Memory B cell (primary cell): ENCODE measurements at places on chromosomes 1 and 21.

DNA sequence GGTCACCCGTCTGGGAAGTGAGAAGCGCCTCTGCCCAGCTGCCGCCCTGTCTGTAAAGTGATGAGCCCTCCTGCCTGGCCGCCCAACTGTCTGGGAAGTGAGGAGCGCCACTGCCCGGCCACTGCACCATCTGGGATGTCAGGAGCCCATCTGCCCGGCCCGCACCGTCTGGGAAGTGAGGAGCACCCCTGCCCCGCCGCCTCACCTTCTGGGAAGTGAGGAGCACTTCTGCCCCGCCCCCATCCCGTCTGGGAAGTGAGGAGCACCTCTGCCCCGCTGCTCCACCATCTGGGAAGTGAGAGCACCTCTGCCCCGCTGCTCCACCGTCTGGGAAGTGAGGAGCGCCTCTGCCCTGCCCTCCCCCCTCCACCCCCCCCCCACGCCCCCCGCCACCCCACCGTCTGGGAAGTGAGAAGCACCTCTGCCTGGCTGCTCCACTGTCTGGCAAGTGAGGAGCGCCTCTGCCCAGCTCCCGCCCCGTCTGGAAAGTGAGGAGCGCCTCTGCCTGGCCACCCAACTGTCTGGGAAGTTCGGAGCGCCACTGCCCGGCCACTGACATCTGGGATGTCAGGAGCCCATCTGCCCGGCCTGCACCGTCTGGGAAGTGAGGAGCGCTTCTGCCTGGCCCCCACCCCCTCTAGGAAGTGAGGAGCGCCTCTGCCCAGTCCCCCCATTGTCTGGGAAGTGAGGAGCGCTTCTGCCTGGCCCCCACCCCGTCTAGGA, 4.5 kb upstream of the ZZZ3 start:
- DNase-seq: no peak
- H3K36me3 ChIP-seq: peaks cover 8% of the 10 kb centered on the region
- H3K27ac ChIP-seq: no peak overlapping the region
- no peak overlapping the region for H3K4me3 ChIP-seq
- no peaks in the 10 kb centered on the region for H3K27me3 ChIP-seq

GRCh38 chr1:86915737-86916235, 1.4 kb downstream of the HS2ST1 start:
- peaks cover 8% of the 10 kb centered on the region for H3K36me3 ChIP-seq
- peaks cover 17% of the 10 kb centered on the region for H3K4me1 ChIP-seq

- no peak for DNase-seq
- no peak overlapping the region for H3K4me3 ChIP-seq
- H3K27ac ChIP-seq: no peak overlapping the region
- peaks cover 2% of the 10 kb centered on the region for H3K36me3 ChIP-seq
- H3K27me3 ChIP-seq: peaks cover 4% of the 10 kb centered on the region
Measured at GRCh38 chr1:193658691-193659090, 472.3 kb upstream of the B3GALT2 start.

DNA sequence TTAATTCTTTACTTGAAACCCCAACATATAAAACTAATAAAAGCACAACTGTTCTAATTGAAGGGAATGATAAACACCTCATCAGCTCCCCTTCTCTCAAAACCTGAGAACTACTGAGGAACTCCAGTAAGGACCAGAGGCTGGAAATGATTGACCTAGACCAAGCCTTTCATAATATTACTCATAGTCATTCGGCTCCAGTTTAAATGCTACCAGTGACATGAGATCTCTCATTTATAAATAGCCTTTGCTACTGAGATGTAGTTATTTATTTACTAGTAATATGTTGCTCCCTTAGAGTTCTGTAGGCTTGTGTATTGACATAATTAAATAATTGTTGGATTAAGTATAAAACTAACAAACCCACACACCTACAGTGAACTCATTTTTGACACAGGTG, 209.8 kb upstream of the PRMT6 start:
- no peak overlapping the region for H3K27ac ChIP-seq
- peaks cover 10% of the 10 kb centered on the region for H3K27me3 ChIP-seq
- no peak for DNase-seq
- H3K36me3 ChIP-seq: no peaks in the 10 kb centered on the region

DNA sequence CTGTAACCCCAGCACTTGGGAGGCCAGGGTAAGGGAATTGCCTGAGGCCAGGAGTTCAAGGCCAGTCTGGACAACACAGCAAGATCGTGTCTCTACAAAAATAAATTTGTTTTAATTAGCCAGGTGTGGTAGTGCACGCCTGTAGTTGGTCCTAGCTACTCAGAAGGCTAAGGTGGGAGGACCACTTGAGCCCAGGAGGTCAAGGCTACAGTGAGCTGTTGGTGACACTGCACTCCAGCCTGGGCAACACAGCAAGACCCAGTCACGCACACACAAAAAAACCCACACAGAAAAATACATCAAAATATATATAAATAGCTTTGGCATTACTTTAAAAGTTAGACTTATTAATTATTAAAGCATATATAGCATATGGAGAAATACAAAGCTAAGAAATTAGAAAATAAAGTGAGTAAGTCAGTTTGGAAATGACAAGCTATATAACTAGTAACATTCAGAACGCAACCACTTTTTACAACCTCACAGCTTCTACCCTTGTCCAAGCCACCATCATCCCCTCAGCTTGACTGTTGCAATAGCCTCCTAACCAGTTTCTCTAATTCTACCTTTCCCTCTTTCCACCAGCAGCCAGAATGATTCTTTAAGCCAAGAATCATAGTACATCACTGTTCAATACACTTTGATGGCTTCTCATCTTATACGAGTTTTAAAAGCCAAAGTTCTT, 14.5 kb downstream of the PIK3R3 start:
- no peak overlapping the region for H3K27ac ChIP-seq
- no peaks in the 10 kb centered on the region for H3K36me3 ChIP-seq
- H3K27me3 ChIP-seq: peaks cover 2% of the 10 kb centered on the region
- H3K4me1 ChIP-seq: no peaks in the 10 kb centered on the region

DNA sequence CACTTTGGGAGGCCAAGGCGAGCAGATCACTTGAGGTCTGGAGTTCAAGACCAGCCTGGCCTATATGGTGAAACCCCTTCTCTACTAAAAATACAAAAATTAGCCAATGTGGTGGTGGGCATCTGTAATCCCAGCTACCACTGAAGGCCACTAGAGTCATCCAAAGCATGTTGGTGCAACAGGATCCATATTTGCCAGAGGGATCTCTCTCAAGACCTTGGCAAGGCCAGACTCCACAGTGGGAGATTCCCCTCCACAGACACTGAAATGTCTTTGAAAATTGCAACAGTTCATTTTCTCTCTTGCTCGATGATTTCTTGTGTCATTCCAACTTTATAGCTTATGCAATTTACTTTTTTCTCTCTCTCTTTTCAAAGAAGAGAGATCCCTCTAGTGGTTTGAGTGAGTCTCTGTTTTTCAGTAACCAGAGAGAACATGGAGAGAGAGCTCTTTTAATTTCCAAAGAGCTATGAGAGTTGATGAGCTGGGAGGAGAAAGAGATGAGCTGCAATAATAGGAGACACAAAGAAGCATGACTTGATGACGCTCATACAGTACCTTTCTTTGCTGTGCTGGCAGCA, 176.8 kb upstream of the USP25 start:
- DNase-seq: no peak
- peaks cover 2% of the 10 kb centered on the region for H3K27me3 ChIP-seq
- H3K4me1 ChIP-seq: peaks cover under 1% of the 10 kb centered on the region

DNA sequence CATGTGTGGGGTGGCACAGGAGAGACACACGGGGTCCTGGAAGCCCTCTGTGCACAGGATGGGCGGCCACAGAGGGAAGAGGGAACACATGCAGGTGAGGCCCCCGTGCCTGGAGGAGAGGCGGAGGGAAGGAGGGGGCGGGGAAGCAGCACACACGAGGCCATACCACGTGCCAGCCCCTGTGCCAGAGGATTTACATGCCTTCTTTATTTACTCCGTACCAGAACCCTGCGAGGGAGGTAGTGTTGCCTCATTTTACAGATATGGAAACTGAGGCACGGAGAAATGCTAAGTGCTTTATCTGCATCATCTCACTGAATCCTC, 56.1 kb downstream of the ARHGEF10L start:
- H3K4me1 ChIP-seq: no peaks in the 10 kb centered on the region
- H3K36me3 ChIP-seq: no peaks in the 10 kb centered on the region
- no peak overlapping the region for H3K27ac ChIP-seq
- peaks cover 6% of the 10 kb centered on the region for H3K27me3 ChIP-seq
- DNase-seq: no peak

DNA sequence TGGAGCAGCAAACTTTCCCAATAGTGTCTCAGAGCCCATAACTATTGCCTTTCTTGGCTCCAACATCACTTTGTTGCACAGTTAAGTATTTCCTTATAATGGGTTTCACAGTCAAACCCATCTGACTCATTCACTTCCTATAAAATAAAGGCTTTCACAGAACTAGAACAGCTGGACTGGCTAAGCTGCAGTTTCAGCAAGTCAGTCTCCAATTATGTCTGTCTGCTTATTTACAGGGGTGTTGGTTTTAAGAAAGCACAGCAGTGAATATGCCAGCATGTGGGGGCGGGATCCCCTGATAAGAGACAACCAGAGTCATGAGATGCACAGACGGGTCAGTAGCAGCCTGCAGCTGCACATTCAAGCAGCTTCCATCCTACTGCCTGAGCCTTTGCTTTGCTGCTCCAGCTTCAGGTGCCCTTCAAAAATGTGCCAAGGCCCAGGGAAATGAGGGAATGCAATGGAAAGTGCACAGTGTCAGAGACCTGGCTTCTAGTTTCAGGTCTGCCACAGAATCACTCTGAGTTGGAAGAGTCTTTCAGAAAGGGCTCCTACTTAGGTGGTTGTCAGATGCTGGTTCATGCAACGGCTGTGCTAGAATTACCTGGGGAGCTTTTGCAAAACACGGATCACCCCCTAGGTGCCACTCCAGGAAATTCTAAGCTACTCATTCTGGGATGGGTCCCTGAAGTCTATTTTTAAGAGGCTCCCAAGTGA, 24.8 kb downstream of the RNF19B start:
- no peak overlapping the region for H3K4me3 ChIP-seq
- no peak for DNase-seq
- no peaks in the 10 kb centered on the region for H3K4me1 ChIP-seq
- H3K27me3 ChIP-seq: no peaks in the 10 kb centered on the region

- peaks cover 2% of the 10 kb centered on the region for H3K36me3 ChIP-seq
- no peaks in the 10 kb centered on the region for H3K27me3 ChIP-seq
- no peak for DNase-seq
- H3K4me1 ChIP-seq: peaks cover 19% of the 10 kb centered on the region
- H3K4me3 ChIP-seq: no peak overlapping the region
- H3K27ac ChIP-seq: no peak overlapping the region
Measured at GRCh38 chr1:245956225-245956624, 550.9 kb downstream of the SMYD3 start.

GRCh38 chr1:15436881-15437442, 1.3 kb upstream of the CTRC start:
- no peak for DNase-seq
- H3K4me1 ChIP-seq: no peaks in the 10 kb centered on the region
- H3K36me3 ChIP-seq: no peaks in the 10 kb centered on the region
- H3K27me3 ChIP-seq: peaks cover 3% of the 10 kb centered on the region
- no peak overlapping the region for H3K4me3 ChIP-seq

DNA sequence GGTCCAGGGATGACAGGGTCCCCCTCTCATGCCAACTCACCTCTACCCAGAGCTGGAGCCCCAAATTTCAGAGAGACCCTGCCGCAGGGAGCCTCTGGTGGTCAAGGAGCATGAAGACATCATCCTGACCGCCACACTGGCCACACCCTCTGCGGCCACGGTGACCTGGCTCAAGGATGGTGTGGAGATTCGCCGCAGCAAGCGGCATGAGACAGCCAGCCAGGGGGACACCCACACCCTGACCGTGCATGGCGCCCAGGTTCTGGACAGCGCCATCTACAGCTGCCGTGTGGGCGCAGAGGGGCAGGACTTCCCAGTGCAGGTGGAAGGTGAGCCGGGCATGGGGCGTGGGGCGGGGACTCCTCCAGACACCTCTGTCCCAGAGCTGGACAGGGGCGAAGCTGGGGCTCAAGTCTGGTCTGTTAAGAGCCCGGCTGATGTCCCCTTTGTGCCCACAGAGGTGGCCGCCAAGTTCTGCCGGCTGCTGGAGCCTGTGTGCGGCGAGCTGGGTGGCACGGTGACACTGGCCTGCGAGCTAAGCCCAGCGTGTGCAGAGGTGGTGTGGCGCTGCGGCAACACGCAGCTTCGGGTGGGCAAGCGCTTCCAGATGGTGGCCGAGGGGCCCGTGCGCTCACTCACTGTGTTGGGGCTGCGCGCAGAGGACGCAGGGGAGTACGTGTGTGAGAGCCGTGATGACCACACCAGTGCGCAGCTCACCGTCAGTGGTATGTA, 66.0 kb downstream of the OBSCN start:
- no peak for DNase-seq
- peak overlapping the region; percentile 87 for H3K4me3 ChIP-seq
- H3K27me3 ChIP-seq: no peaks in the 10 kb centered on the region
- H3K36me3 ChIP-seq: no peaks in the 10 kb centered on the region

DNA sequence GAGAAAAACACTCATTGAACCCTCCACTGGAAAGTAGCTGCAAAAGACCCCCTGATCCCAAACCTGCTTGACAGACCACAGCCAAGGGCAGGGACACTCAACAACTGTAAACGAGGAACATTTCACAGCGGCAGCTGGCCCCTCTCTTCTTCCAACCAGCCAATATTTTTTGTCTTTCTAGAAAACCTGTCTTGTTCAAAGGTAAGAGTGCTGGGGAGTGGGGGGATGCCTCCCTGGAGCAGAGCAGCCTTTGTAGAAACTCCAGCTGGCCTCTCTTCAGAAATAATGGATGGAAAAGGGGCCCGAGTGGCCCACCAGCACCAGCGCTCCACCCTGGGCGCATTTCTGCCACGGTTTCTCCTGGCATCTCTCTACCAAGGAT, 384.0 kb downstream of the RRAGC start:
- H3K36me3 ChIP-seq: peaks cover 12% of the 10 kb centered on the region
- peaks cover 37% of the 10 kb centered on the region for H3K4me1 ChIP-seq
- DNase-seq: no peak
- H3K27ac ChIP-seq: peak overlapping the region; percentile 97

DNA sequence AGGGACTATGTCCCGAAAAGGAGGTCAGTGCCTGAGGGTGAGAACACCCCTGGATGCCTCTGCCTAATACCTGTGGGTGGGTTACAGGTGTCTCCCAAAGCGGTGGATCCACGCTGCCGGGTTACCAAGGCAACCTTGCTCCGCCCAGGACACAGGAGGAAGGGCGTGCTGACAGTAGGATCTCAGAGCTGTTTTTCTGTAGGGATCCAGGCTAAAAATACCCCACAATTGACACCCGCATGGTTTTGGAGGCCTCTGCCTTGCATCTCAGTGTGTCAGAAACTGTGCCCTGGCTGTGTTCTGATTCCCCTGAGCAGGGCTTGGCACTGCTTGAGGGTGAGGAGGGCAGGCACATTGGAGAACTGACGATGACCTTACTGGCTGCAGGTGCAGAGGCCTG, 118.0 kb downstream of the IER5 start:
- H3K4me1 ChIP-seq: no peaks in the 10 kb centered on the region
